ENCODE measurements at places on chromosomes 2 and 18.

DNA sequence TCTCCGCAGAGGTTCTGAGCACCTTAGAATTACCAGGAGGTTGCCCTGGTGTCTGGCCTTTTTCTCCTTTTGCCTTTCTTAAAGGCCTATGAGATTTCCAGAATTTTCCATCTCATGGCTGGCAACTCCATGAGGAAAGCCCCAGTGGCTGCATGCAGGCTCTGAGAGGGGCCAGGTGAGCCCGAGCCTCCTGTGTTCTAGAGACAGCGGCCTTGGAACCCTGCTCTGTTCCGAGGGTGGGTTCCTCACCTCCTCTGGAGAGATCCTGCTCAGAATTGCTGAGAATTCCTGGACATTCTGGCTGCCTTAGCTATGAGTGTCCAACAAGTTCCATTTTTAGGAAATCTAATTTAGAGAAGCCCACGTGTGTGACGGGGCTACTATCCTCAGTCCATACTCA lies 35.7 kb upstream of the HPCAL1 start:
- no peak for DNase-seq

DNA sequence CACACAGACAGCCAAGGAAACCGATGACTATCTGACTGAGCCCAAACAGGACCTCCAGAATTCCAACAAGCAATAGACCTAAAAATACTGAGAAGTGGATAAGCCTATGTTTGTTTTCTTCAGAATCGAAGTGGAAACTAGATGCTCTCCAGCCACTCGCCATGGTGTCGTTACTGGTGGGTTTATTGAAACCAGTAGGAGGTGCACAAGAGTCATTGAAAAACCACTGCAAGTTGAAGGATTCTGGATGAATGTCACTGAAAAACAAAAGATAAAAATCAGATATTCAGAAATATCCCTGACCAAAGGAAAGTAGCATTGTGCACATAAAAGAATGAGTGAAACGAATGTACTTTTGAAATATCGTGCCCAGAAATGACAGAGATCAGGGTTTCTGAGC lies 15.3 kb downstream of the TM4SF20 start:
- no peak for DNase-seq

DNA sequence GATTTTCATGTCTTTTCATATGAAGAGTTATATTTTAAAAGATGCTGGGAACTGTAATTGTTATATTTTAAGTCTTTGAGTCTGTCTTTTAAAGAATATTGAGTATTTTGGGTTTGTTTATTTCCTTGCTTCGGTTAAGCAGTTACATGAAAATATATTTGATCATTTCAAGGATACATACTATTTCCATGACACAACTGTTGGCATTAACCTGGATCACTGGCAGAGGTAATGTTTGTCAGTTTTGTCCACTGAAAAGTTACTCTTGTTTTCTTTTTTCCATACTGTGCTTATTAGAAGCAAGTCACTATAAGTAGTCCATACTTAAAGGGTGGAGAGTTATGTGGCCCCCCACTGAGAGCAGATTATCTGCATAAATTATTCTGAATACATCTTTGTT lies 1142.0 kb upstream of the TMEFF2 start:
- DNase-seq = no peak

DNA sequence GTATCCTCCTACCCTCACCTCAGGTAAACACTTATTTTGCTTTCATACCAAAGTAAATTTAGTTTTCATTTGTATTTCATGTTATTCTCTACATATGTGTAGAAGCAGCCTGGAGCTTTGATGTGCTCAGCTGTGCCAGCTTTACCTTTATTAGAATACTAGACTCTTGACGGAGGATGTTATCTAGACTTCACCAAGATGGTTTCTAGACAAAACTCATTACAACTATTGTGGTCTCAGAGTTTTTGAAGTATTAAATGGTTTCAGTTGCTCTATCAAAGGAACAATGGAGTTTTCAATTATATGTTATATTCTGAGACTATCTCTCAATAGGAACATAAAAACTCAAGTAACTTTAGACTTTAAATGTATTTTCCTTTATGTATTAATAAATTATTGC lies 5.0 kb upstream of the IL18RAP start:
- no peak for DNase-seq

DNA sequence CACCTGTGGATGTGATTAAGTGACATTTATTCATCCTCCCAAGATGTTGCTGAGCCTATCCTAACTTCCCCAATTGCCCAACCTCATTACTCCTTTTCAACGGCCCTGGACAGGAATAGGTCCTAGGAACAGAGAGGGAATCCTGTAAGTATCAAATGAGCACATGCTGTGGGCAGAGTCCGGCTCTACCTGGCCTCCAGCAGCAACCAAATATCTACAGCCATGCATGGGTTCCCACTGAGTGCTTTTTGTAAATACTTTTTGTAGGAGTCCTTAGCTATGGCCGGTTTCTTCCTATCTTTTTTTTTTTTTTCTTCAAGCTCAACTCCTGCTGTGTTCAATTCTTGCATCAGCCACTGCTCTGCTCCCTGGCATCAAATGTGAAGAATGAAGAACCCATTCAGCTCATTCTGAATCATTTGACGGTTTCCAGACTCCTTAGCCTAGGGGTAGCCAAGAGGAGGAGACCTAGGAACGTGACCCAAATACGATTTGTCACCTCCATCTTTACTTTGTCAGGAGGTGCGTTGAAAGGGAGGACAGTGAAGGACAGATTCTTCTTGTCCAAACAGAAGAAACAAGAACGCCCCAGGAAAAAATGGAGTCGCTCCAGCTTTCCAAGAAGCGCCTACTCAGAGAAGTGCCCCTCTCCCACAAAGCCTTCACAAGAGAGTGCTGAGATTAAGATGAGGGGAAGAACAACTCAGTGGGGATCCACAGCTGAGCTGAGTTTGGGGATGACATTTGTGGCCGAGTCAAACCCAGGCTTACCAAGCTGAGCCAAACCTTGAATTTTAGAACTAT lies 46.7 kb upstream of the LCLAT1 start:
- DNase-seq = no peak

DNA sequence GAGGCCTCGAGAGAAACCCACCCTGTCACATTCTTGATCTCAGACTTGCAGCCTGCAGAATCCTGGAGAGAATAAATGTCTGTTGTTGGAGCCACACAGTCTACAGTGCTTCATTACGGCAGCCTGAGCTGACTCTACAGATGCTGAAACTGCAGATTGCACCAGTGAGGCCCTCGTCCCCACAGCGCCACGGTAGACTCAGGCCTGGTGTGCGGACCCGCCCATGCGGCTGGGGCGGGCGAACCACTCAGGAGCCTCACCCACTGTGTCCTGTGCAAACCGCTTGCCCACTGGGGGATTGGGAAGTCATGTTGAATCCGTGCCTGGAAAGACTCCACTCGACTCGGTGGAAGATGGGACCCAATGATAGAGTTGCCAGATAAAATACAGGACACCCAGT lies 125.2 kb upstream of the COPS8 start:
- no peak for DNase-seq

DNA sequence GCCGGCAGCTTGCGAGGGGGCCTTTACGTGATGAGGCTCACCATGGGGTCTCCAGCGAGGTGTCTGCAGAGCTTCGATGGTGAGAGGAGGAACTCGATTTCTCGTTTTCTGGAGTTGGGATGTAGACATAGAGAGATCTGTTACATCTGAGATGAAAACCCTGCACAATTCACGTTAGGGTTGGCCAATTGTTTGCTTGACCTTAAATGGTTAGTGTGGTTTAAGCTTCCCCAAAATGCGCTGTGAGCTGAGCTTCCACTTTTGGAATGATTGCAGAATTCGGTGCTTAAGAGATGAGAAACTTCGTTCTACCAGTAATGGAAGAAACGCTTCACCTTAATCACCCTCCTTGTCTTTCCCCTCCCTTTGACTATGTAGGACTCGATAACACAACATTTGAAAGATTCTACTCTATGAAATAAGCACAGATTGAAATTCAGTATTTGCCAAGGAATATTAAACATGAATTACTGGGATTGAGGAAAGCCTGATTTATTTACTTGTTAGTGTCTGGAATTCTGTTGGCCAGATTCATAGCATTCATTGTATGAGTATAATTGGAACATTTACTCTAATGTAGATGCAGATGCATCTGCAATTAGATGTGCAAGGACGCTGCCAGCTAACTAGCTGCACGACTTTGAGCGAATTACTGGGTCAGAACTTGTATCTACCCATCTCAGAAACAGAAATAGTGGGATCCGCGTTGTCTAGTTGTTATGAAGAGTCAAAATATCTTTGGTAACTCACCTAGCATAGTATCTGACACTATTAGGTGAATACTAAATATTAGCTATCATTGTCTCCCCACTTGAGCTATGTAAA lies 1.6 kb upstream of the KLF7 start:
- DNase-seq = no peak

- no peak for DNase-seq
These were observed 1.6 kb downstream of the ADCY3 start for GRCh38 chr2:24918326-24919036.

GRCh38 chr2:175855236-175855635 lies 146.8 kb downstream of the LNPK start:
- no peak for DNase-seq

DNA sequence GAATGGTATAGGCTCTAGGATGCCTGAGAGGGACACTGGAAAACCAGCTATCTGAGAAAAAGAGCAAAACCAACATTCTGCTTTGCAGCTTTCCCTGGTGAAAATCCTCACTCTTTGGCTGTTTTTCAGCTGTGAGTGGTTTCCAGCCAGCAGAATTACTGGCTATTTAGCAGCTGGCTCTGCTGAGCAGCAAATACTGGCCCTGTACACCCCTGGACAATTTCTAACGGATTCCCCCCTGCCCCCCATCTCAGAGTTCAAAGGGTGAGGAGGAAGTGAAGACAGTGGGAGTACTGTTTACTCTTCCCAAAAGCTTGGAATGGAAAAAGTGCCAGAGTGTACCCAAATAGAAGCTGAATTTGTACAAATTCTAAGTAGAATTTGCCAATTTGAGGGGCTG lies 26.1 kb upstream of the IMP4 start:
- DNase-seq = no peak

- no peak for DNase-seq
These were observed 4.2 kb upstream of the USP14 start for GRCh38 chr18:154151-154550.

DNA sequence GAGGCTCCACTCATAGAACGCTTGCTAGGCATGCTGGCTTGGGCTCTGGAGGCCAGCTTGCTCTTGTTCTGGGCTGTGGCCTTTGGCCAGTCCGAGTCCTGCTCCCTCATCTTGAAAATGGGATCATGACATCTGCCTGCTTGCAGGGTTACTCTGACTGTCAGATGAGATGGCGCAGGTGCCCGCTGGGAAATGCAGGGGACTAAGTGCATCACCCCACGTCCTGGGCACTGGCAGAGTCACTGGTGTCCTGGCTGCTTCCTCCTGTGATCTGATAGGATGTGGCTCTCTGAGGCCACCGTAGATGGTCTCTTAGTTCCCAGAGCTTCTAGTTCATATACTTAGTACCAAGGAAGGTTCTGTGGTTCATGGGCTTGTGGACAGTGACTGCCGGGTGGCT lies 18.5 kb downstream of the LDLRAD4 start:
- DNase-seq = no peak

- no peak for DNase-seq
These were observed 961.6 kb upstream of the CHAC2 start for GRCh38 chr2:52805901-52806410.

- DNase-seq = no peak
These were observed 613.9 kb downstream of the IRS1 start for GRCh38 chr2:226185616-226186211.

GRCh38 chr2:143603035-143603655 lies 473.9 kb downstream of the ARHGAP15 start:
- DNase-seq = no peak

DNA sequence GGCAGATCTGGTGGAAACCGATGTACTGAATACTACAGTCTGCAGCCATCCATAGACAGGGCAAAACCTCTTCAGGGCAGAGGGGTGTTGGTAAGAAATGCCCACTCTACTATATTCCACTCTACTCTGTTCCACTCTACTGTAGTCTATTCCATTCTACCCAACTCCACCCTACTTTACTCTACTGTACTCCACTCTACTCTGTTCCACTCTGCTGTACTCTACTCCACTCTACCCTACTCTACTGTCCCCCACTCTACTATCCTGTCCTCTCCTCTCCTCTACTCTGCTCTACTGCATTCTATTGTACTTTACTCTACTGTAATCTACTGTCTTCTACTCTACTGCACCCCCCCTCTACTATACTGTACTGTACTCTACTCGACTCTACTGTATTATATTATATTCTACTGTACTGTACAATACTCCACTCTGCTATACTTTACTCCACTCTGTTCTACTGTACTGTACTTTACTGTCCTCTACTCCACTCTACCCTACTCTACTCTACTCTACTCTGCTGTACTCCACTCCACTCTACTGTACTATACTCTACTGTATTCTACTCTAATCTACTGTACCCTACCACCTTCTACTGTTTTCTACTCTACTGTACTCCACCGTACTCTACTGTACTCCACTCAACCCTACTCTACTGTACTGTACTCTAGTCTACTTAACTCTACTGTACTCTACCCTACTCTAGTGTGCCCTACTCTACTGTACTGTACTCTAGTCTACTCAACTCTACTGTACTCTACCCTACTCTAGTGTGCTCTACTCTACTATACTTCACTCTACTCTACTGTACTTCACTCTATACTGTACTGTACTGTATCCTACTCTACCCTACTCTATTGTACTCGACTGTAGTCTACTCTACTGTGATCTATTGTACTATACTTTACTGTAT lies 17.0 kb upstream of the FOXI3 start:
- DNase-seq = no peak

- no peak for DNase-seq
These were observed 312.1 kb upstream of the ZEB2 start for GRCh38 chr2:144832048-144832447.

DNA sequence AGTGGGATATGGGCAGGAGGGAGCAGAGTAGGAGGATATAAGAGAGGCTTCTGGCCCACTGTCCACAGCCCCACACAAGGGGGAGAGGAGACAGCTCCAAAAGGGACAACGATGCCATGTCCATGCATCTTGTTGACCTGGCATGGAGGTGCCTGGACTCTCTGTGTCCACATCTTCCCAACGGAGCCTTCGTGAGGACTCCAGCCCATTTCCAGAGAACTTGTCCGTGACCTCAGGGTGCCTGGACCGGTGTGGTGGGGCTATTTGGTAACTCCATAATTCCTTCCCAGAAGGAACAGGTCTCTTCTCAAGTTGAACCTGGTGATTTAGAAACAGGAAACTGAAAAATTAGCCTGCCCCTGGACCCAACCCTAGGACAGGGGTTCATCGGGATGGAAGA lies 133.9 kb downstream of the CYP26B1 start:
- no peak for DNase-seq

GRCh38 chr2:118128826-118129225 lies 40.6 kb downstream of the INSIG2 start:
- no peak for DNase-seq

GRCh38 chr2:141055531-141055930 lies 1075.3 kb downstream of the LRP1B start:
- DNase-seq = no peak

DNA sequence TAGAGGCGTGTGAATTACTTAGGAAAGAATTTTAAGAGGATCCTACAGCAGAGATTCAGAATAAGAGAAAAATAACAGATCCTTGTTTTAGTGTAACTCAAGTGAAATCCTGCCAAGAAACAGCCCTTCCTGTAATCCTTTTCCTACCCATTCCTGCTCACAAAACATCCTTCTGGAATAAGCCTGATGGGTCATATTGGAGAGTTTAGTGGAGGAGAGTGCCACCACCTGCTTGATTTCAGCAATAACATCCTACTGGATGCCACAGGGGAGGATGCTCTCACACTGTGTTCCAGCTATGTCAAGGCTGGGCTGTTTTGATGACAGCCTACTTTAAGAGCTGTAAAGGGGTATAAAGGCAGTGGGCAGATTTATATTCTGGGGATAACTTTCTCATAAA lies 54.8 kb upstream of the CCDC178 start:
- DNase-seq = no peak

Measured in stimulated activated CD4-positive, alpha-beta T cell treated with anti-CD3 and anti-CD28 coated beads, Interleukin-4, amount 100 ng/mL, for 1 hour (primary cell).